ENCODE measurements at places on chromosomes 3 and 15.

- no peak for DNase-seq
These were observed 32.0 kb downstream of the ADAMTSL3 start for GRCh38 chr15:83685916-83686332.

- DNase-seq: no peak
These were observed 42.4 kb upstream of the TLE3 start for GRCh38 chr15:70140025-70140542.

- no peak for DNase-seq
These were observed 70.2 kb downstream of the PCOLCE2 start for GRCh38 chr3:142818651-142819050.

- no peak for DNase-seq
These were observed 55.0 kb upstream of the LCTL start for GRCh38 chr15:66620744-66621344.

- no peak for DNase-seq
These were observed 195.2 kb upstream of the DPPA4 start for GRCh38 chr3:109532257-109533216.

DNA sequence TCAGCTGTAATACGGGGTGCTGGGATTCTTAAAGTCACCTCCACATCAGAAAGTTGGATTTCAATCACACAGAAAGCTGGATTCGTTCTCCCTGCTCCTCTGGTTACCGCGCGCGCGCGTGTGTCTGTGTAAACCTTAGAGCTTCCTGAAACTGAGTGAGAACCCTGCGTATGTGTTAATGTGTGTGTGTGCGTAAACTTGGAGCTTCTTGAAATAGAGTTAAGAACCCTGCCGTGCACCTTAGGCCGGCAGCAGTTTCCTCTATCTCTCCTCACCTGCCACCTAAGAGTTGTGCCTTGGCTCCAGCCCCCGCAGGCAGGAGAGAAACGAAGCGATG lies 531 bp downstream of the LZTFL1 start:
- no peak for DNase-seq

DNA sequence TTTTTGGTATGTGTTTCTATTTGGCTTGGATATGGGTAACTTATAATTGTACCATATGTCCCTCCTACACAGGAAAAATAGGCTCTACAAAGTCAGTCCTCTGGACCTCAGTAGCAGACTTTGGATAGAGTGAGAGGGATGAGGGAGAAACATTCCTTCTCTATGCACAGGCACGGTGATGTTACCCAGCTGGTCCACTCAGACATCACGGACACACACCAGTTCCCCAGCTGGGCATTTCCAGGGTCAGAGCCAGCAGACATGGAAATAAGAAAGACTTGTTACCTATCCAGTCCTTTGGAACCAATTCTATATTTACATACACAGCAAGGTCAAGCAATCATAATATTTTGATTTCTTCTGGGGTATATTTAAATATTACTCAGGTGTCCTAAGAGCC lies 433.1 kb upstream of the KCNMB2 start:
- no peak for DNase-seq

- no peak for DNase-seq
These were observed at the start of gene CYFIP1 for GRCh38 chr15:22980189-22981050. Gene CYFIP1 (minus strand): TSS chr15:22980368. CDS start chr15:22947285, 33,083 bp downstream.

GRCh38 chr15:99333413-99333812 lies 82.1 kb downstream of the LRRC28 start:
- DNase-seq: no peak

DNA sequence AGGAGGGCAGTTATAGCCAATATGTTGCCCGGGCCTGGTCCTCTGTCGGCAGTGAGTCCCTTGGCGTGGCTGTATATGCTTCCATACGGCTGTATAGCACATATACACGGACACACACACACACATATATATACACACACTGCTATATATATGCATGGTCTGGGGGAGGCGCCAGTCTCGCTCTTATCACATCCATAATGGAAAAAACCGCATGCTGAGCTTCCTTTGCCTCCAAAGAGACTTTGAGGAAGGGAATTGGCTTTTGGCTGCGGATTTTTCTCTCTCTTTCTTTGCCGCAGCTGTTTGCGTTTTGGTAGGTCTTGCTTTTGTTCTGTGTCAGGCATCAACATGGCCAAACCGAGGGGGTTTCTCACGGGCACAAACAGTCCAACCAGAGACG lies 11.3 kb upstream of the TMEM115 start:
- no peak for DNase-seq

GRCh38 chr15:82810890-82811426 lies 1.5 kb downstream of the WHAMM start:
- no peak for DNase-seq

DNA sequence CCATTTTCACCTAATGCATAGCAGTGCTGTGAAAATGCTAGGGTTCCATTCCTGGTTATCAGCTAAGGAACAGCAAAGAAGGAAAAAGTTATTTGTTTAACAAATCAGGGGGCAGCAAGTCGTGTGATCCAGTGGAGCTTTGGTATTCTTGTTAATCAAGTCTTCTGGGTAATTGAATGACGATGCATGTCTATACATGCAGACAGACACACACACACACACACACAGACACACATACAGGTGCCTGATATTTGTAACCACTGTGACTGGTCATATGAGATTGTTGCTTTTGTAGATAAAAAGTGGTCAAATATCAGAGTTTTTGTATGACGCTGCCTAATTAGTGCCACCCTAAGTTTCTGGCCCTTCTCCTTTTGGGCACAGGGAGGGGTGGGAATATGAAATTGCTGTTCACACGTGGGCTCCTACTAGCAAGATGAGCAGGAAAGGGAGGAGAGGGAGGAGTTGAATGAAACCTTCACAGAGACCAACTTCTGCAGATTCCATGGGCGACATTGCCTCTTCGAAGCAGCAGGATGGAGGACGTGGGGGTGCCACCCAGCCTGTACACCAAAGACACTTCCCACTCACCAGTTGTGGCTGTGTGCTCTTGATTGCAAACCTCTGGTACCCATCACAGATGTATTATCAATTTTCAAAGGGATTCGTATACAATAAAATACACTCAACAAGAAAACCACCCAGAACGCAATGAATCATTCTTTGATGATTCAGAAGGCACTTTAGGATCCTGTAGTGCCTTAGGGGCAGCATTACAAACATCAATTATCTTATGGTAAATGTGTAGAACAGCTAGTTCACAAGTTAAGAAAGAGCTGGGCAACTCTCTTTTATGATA lies 281.9 kb upstream of the ICE2 start:
- no peak for DNase-seq

DNA sequence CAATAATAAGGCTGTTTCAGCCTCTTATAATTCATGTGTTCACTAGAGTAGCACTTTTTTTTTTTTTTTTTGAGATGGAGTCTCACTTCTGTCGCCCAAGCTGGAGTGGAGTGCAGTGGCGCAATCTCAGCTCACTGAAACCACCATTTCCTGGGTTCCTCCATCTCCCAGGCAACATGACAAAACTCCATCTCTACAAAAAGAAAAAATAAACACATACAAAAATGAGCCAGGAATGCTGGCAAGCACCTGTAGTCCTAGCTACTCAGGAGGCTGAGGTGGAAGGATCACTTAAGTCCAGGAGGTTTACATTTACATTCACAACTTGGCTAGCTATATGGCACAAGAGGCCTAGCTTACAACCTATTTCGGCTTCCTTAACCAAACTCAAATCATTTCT lies 6.8 kb downstream of the USP4 start:
- DNase-seq: no peak

DNA sequence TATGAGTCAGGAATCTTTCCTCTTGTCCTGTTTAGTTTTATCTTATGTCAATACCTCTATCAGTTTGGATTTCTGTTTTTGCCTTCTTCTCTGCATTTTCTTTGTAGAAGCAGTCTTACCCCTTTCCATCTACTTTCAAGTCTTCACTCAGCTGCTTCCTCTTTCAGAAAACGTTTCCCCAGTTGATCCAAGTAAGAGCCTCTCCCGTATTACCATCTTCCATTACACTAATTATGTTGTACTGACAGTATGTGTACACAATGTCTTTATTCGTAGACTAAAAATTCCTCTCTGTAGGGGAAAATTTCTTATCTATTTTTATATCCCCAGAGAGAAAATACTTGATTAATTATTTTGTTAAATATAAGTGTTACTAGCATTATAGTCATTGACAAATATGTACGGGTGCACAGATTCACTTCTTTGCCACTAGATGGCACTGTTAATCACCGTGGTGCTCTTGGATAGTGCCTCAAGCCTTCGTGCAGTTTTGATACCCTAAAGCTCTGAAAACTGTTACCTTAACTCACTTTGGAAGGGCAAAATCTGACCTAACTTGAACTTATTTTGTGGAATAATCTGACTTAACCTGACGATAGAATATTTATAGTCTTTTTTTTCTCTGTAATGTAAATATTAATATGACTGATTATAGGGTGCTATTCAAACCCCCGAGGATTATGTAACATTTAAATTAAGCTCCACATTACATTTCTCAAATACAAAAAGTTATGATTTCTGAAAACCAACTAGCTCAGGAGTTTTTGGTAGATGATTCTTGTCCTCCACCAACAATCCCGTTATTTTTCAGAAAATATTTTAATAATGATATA lies 74.2 kb upstream of the POU1F1 start:
- no peak for DNase-seq

- no peak for DNase-seq
These were observed 147.3 kb downstream of the WNT5A start for GRCh38 chr3:55339819-55340218.

- DNase-seq: no peak
These were observed 8.8 kb downstream of the TMEM40 start for GRCh38 chr3:12750223-12750622.

DNA sequence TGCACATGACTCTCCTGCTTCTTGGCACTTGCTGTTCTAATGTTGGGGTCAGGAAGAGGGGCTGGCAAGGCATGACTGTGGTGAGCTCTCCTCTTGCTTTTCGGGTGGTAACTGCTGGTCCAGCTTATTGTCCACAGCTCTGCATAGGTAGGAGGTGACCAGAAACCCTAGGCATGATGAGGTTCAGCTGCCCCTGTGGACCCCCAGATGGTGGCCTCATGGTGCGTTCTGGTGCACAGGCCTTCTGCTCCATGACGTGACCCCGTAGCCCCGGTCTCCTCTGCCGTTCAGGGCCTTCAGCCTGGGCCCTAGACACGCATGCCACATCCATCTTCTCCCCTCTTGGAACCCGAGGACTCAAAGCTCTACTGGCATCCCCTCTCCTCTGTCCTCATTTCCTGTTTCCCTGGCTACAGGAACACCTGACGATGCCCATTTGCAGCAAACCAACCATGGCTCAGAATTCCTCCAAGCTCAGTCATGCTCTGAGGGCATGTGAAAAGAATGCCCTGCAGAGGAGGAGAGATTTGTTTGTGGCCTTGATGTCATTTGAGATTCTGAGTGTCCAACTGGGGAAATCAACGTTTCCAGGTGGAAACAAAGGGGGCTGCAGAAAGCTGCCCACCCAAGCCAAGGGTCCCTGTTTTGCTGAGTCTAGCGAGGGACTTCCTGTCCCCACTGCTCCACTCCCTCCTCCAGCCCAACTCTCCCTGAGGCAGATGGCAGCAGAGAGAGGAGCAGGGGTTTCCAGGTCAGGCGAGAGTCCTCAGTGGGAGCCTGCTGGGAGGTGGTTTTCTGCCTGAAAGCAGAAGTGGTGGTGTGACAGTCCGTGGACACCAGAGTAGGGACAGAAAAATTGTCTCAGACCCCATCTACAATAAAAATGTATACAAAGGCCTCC lies 198.7 kb upstream of the LYSMD4 start:
- DNase-seq: no peak

DNA sequence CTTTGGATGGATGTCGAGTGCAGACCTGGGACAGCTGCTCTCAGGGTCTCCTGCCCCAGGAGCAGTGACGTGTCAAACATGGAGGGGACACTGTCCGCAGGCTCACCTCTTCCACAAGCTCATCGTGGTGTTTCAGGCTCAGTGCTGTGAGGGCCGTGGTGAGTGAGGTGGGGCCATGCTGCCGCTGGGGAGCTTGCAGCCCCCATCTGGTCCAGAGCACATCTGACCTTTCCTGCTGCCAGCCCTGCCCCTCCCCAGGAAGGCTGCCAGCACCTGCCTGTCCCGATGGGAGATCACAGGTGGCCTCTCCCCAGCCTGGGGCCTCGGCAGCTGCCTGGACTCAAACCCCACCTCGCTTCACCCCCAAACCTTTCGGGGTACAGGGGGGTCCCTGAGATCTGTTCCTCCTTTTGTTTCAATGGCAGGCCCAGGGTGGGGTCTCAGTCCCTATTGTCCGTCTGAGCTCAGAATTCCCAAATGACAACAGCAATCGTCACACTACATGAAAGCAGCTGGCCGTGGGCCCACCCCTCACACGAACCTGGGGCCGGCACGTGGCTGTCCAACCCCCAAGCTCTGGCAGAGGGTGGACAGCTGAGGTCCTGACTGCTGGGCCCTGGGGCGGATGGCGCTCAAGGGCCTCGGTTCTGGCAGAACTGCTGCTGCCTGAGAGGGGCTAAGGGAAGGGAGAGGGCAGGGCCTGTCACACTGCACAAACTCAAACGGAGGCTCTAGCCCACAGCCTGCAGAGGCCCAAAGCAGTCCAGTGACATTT lies 65.0 kb upstream of the RPL32 start:
- DNase-seq: no peak

GRCh38 chr3:109336291-109336861 lies 970 bp downstream of the DPPA4 start:
- DNase-seq: no peak

DNA sequence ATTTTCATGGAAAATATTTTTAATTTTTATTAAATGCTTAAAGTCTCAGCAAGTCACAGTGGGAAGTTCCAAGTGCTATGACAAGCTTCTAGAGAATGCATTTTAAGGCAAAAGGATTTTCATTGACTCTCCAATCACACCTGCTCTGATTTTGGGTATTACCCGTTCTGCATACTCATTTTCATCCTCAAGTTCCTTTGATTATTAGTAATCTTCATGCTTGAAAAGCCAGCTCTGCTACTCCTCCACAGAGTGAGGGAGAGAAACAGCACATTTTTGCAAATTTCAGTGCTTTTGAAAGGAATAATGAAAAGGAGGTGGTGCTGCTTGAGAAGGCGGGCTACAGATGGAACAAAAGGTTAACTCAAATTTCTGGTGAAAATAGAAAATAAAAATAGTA lies 450.7 kb downstream of the NSUN3 start:
- DNase-seq: no peak

- DNase-seq: no peak
These were observed 330.2 kb downstream of the RORA start for GRCh38 chr15:60898896-60899295.

DNA sequence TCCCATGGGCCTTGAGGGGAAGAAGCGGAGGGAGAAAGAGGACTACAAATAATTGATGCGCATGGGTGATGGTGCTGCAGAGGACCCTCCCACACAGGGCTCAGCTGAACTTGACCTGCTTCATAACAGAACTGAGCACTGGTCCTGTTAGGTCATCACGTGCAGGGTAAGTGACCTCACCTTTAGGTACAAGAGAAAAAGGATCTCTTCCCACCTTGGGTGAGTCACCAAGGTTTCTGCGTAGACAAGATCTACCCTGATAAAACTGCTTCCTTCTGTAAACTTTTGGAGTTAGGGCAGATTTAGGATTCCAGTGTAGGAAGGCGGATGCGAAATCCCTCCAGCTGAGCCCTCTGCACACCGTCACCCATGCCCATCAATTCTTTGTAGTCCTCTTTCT lies 67.1 kb downstream of the FEM1B start:
- DNase-seq: no peak
